Aortic smooth muscle cell (primary cell): ENCODE measurements at places on chromosomes 5 and 9. TPM values are rescaled to one million over a fixed set of nuclear protein-coding genes. Genes with fewer than 3 reads are reported as not detected.

Gene CPLANE1
- total RNA-seq = 16.8 and 19.7 TPM in 2 replicates

Gene QSOX2
- 8.6 and 9.9 TPM in 2 replicates for total RNA-seq

Gene SPINK13
- total RNA-seq = not detected in 2 replicates

Gene SHB
- total RNA-seq = 26.6 and 27.0 TPM in 2 replicates

Gene ZNF366
- under 0.01 and 0.06 TPM in 2 replicates for total RNA-seq

Gene BOD1
- 57.9 and 63.9 TPM in 2 replicates for total RNA-seq

Gene GRM6
- not detected in 2 replicates for total RNA-seq

Gene KLHL9
- total RNA-seq = 42.0 TPM in 2 replicates

Gene SNX30
- total RNA-seq = 10.6 and 19.3 TPM in 2 replicates

Gene HTR1A
- not detected in 2 replicates for total RNA-seq

Gene GADD45G
- 0.31 and 0.53 TPM in 2 replicates for total RNA-seq

Gene SAXO1
- under 0.01 TPM in 2 replicates for total RNA-seq

Gene BTNL3
- not detected in 2 replicates for total RNA-seq

Gene SLC45A2
- 0.19 TPM in 1 of 2 replicates, not detected in the other for total RNA-seq

Gene ANKRD34B
- total RNA-seq = not detected in 2 replicates

Gene DAB2IP
- total RNA-seq = 25.6 and 36.7 TPM in 2 replicates

Gene FAM200C
- total RNA-seq = 3.0 and 3.7 TPM in 2 replicates

Gene PRLR
- under 0.01 and 0.26 TPM in 2 replicates for total RNA-seq

Gene PCDHGB2
- total RNA-seq = 3.4 and 5.9 TPM in 2 replicates

Gene CTNNAL1
- 41.0 and 45.7 TPM in 2 replicates for total RNA-seq

Gene GARIN3
- total RNA-seq = not detected in 2 replicates

Gene SPDL1
- 12.9 and 16.4 TPM in 2 replicates for total RNA-seq

Gene TMC1
- total RNA-seq = 0.53 and 0.93 TPM in 2 replicates

Gene KCNN2
- under 0.01 and 0.25 TPM in 2 replicates for total RNA-seq

Gene OTULIN
- total RNA-seq = 15.0 and 15.7 TPM in 2 replicates

Gene SURF6
- total RNA-seq = 7.5 and 12.2 TPM in 2 replicates

Gene MELK
- 18.8 and 26.2 TPM in 2 replicates for total RNA-seq

Gene ARSK
- 9.5 and 9.9 TPM in 2 replicates for total RNA-seq

Gene KCNV2
- total RNA-seq = not detected in 2 replicates

Gene LRSAM1
- 10.8 and 12.1 TPM in 2 replicates for total RNA-seq

Gene PPP3R2
- total RNA-seq = not detected in 2 replicates

Gene ZBTB5
- total RNA-seq = 6.3 and 7.0 TPM in 2 replicates

Gene PCDHGB1
- total RNA-seq = 1.8 and 4.3 TPM in 2 replicates

Gene UGT3A1
- total RNA-seq = not detected in 2 replicates

Gene SPATA31E1
- not detected in 2 replicates for total RNA-seq

Gene PCDHB15
- 0.53 and 0.56 TPM in 2 replicates for total RNA-seq

Gene PCDHA3
- total RNA-seq = 0.13 and 0.37 TPM in 2 replicates

Gene MCIDAS
- total RNA-seq = not detected in 2 replicates

Gene CDX1
- 0.12 and 0.13 TPM in 2 replicates for total RNA-seq

Gene AFAP1L1
- total RNA-seq = 10.1 and 16.1 TPM in 2 replicates

Gene FAT2
- under 0.01 and 0.13 TPM in 2 replicates for total RNA-seq

Gene CAVIN4
- 0.92 and 1.2 TPM in 2 replicates for total RNA-seq

Gene CLIC3
- total RNA-seq = 4.8 and 5.2 TPM in 2 replicates

Gene FOXD4L6
- 0.06 TPM in 1 of 2 replicates, not detected in the other for total RNA-seq

Gene ANKRD55
- total RNA-seq = not detected in 2 replicates

Gene LIX1
- not detected in 2 replicates for total RNA-seq

Gene ANKRD33B
- total RNA-seq = 10.4 and 10.6 TPM in 2 replicates

Gene C5orf58
- 0.26 TPM in 1 of 2 replicates, not detected in the other for total RNA-seq

Gene FGFR4
- 0.25 and 0.66 TPM in 2 replicates for total RNA-seq

Gene IFNA21
- not detected in 2 replicates for total RNA-seq

Gene ITGA2
- 88.0 and 113 TPM in 2 replicates for total RNA-seq

Gene TEX10
- total RNA-seq = 25.5 and 27.2 TPM in 2 replicates

Gene KIF4B
- total RNA-seq = under 0.01 TPM in 1 of 2 replicates, not detected in the other

Gene PCDHA1
- total RNA-seq = under 0.01 and 0.06 TPM in 2 replicates

Gene PRUNE2
- 50.7 and 65.3 TPM in 2 replicates for total RNA-seq
